ENCODE measurements at places on chromosomes 2 and 18.

- no peak for ATAC-seq
Observed at GRCh38 chr18:65859075-65859474, 108.3 kb downstream of the CDH7 start.

DNA sequence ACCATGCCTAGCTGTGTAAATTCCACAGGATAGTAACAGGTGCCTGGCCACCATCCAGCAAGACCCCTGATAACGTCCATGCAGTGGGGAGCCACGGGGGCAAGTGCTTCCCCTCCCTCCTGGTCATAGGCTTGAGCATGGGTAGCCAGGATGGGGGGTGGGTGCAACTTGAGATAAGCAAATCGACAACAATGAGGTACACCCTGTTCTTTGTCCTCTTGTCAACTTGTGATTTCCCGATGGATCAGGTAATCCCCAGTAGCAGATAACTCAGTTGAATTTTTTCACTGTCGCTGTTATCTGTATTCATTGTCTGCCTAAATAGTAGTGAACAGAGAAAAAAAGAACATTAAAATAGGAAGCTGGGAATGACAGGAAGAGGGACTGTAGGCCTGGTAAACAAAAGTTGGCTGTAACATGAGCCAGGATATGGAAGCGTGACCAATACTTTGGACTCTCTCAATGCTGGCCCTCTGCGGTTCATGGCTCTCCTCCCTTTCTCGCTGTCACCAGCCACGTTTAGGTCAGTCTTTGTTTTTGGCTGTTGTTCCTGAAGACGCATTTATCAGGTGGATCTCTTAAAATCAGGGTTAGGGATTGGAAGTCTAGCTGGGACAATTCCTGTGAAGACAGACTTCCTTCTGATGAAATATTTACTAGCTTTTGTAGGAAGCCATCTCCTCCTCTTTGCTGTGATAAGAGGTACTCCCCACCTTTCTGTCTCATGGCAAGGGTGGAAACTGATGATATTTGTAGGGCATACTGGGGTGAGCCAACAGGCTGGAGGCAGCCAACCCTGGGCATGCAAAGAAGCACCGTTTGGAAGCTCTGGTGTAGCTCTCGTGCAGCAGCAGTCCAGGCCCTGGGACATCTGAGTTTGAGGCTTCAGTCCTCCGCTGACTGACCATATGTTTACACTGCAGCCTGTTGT, 42.4 kb downstream of the TCF7L1 start:
- ATAC-seq, result no peak

DNA sequence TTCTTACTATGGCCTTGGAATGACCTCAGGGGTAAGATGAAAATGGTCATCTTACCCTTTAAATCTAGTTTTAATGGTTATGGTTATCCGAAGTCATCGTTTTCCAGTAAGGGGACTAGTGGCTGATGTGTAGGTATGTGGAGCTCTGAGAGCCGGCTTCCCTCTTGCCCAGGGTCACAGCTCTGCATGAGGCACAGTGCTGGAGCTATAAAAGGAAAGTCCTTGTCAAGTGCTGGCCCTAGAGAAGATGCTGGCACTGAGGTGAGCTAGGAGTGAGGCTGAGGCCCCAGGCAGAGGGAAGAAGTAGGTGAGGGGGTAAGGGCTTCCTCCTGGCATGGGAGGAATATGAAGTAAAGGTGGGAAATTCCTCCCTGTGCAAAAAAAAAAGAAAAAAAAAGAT, 35.0 kb downstream of the SMARCAL1 start:
- ATAC-seq, result no peak

DNA sequence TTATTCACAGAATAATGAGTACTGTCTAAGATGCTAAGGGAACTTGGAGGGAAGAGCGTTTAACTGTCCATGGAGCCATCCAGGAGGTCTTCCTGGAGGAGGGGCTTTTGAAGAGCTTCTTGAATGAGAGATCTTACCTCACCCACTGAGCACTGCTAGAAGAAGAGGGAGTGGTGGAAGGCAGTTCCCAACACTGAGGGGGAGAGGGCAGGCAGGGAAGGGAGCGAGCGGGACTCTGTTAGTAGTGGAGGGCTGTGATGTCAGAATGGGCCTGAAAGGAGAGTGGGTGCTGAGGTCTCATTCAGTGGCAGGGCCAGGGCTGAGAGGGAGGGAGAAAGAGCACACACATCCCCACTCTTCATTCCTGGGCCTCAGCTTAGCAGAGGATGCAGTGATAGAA, 65.0 kb downstream of the NCK2 start:
- ATAC-seq, result no peak

DNA sequence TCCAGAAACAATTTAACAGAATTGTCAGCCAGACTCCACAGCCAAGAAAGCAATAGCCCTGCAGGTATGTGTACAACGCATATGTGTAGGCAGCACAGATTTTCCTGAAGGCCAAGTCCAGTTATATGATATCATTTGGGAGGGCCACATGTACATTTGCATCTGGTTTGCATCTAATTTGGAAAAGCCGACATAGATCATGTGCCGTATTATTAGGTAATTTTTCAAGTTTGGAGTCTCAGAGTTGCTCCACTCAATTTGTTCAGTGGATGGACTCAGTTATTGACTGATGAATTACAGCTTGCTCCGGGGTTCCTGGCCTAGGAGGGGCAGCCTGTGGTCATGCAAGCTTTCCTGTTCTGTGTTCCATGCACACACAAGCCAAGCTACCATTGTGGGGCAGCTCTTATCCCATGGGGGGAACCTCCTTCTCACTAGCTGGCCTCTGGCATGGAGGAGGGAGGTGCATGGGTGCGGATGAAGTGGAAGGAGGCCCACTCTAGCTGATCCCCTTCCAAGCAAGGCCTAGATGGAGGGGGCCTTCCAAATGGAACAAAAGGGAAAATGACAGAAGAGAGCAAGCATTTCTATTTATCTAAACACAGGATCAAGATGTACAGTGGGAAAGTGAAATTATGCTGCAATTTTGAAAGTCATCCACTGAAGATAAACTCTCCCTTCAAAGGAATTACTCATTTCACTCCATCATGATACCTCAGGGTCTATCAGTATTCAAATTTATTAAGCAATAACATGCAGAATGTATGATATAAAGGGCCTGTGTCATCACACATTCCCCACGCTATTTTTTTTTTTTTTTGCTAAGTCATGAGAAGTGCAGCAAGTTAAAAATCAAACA, 202.6 kb upstream of the SMAD2 start:
- ATAC-seq, result no peak

GRCh38 chr2:170262806-170263205, 84.9 kb downstream of the MYO3B start:
- no peak for ATAC-seq

DNA sequence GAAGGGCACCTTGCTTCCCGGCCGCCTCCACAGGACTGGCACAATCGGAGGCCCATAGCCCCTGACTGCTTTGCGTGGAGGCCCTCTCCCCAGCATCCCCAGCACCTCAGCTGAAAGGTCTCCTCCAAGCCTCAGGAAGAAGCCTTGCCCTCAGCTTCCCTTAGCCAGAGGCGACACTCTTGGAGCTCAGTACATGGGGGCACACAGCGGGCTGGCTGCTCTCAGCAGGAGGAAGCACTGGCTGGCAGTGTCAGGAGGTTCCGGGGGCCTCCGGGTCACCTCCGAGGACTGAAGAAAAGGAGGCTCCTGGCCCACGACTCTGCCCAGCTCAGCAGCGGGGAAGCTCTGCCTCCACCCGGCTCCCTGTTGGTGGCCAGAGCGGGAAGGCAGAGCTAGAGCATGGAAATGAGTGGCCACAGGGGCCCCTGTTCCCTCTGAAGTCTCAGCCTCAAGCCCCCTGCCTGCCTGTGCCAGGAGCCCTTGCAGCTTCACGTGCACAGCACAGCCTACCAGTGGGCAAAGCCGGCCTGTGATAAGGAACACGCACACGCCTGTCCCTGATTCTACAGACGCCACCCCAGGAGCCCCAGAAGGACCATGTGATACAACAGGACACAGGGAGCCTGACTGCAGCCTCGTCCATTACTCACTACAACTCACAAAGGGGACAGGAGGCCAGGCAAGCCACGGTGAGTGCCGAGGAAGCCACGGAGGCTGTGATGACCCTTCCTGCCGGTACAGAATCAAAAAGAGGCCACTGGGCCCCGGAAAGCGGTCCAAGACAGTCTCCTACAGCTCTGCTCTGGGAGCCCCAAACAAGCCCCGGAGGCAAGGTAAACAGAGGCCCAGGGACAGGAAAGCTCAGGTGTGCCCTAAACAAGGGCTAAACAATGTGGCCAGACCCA, 15.5 kb downstream of the HDAC4 start:
- ATAC-seq, result no peak

All from SK-N-SH treated with all-trans-retinoic acid at 6 μM for 48 hours (cell line).